ENCODE measurements at places on chromosomes 2 and 18. TPM values are rescaled to one million over a fixed set of nuclear protein-coding genes. Genes with fewer than 3 reads are reported as not detected.

Gene CNGA3
- total RNA-seq, result under 0.01 TPM

Gene ATP6V1C2
- total RNA-seq, result under 0.01 TPM

Gene CHRND
- total RNA-seq, result not detected

Gene SAG
- total RNA-seq, result not detected

Gene PDCD1
- total RNA-seq, result not detected

Gene GPAT2
- total RNA-seq, result 3.9 TPM

Gene MYO5B
- total RNA-seq, result under 0.01 TPM

Gene NETO1
- total RNA-seq, result 0.26 TPM

Gene C2orf66
- total RNA-seq, result 0.26 TPM

Gene SERPINB3
- total RNA-seq, result not detected

Gene ABCG8
- not detected for total RNA-seq

Gene CCDC85A
- not detected for total RNA-seq

Gene CLEC4F
- not detected for total RNA-seq

Gene CDH2
- 2.0 TPM for total RNA-seq

- peaks cover 14% of the 10 kb centered on the region for H3K27me3 ChIP-seq
- no peak overlapping the region for H3K27ac ChIP-seq
- DNase-seq, result no peak
- no peak overlapping the region for H3K4me3 ChIP-seq
Measured at GRCh38 chr2:173862612-173863217, 102.5 kb downstream of the SP3 start.

- no peaks in the 10 kb centered on the region for H3K36me3 ChIP-seq
- H3K4me3 ChIP-seq, result no peak overlapping the region
- peaks cover 7% of the 10 kb centered on the region for H3K4me1 ChIP-seq
- no peak overlapping the region for H3K27ac ChIP-seq
Measured at GRCh38 chr2:179455824-179456223, 191.2 kb upstream of the SESTD1 start.

- no peak for DNase-seq
- H3K4me1 ChIP-seq, result no peaks in the 10 kb centered on the region
- no peaks in the 10 kb centered on the region for H3K27me3 ChIP-seq
- H3K36me3 ChIP-seq, result no peaks in the 10 kb centered on the region
- no peak overlapping the region for H3K4me3 ChIP-seq
Measured at GRCh38 chr2:3108710-3109702, 268.6 kb downstream of the EIPR1 start.

DNA sequence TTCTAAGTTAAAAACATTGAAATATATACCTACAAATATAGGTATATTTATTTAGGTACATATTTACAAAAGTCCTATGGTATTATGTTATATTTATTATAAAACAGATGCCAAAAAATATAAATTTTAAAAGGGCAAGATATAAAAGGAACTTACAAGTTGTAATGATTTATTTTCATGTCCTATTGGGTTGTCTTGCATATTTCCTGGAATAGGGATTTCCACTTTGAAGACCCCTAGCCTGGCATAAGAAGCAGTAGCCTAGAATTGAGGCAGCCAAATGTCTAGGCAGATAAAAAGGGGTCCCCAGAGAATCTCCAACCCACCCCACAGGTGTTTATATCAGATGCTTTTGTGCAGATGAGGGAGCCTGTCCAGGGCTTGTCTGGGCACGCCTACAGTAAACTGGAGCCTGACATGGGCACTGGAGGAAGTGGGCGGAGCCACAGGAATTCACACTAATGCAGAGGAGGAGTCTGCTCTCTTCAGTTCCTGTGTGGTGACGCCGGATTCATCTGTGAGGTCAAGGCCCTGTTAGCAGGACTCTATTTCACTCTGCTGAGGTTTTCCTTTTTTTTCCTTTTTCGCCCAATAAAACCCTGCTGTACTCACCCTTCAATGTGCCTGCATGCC, 1088.9 kb upstream of the PIK3C3 start:
- no peak overlapping the region for H3K4me3 ChIP-seq
- no peak overlapping the region for H3K27ac ChIP-seq
- no peak for DNase-seq
- H3K27me3 ChIP-seq, result no peaks in the 10 kb centered on the region
- H3K4me1 ChIP-seq, result peaks cover 2% of the 10 kb centered on the region

- no peak overlapping the region for H3K27ac ChIP-seq
- no peaks in the 10 kb centered on the region for H3K4me1 ChIP-seq
- H3K4me3 ChIP-seq, result no peak overlapping the region
- DNase-seq, result no peak
- no peaks in the 10 kb centered on the region for H3K36me3 ChIP-seq
Measured at GRCh38 chr2:145268931-145269330, 749.0 kb upstream of the ZEB2 start.

- no peak overlapping the region for H3K4me3 ChIP-seq
- no peaks in the 10 kb centered on the region for H3K36me3 ChIP-seq
- no peaks in the 10 kb centered on the region for H3K27me3 ChIP-seq
Measured at GRCh38 chr2:25125976-25126375, 42.4 kb downstream of the POMC start.

DNA sequence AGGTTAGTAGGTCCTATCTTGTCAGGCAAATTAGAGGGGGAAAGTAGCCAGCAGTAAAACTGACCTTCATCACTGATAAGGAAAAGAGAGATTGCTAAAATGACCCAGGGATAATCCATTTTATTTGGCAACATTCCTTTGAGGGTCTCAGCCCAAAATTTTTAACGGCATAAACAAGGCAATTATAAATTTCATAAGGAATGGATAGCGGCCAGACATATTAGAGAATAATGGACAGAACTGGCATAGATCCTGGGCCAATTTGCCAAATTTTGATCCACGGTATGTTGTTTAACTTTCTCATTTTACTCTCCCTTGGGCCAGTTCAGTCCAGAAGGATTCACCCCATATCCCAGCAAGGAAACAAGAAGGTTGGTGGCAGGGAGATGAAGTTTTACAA, 170.4 kb upstream of the BCL2L11 start:
- no peaks in the 10 kb centered on the region for H3K36me3 ChIP-seq
- peaks cover 14% of the 10 kb centered on the region for H3K27me3 ChIP-seq
- no peak for DNase-seq
- no peaks in the 10 kb centered on the region for H3K4me1 ChIP-seq
- no peak overlapping the region for H3K4me3 ChIP-seq
- no peak overlapping the region for H3K27ac ChIP-seq

DNA sequence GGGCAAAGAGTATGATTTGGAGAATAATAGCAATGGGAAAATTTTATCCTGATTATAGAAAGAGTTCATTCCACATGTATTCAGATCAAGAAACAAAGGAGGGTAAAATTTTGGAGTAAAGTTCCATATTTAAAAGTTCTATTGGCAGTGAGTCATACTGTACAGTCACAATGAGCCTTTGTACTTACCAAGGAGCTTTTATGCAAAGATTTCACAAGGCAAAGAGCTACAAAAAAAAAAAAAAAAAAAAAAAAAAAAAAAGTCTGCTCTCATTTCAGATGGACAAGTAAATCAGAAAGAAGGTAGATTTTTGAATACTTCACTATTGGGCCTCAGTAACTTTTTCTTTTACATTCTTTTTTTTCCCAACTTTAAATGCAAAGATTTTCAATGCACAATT, 1802.2 kb upstream of the PIK3C3 start:
- peak; percentile 53 for DNase-seq
- no peaks in the 10 kb centered on the region for H3K4me1 ChIP-seq
- no peak overlapping the region for H3K4me3 ChIP-seq
- no peaks in the 10 kb centered on the region for H3K27me3 ChIP-seq

- H3K4me1 ChIP-seq, result no peaks in the 10 kb centered on the region
- H3K36me3 ChIP-seq, result no peaks in the 10 kb centered on the region
- H3K27ac ChIP-seq, result no peak overlapping the region
Measured at GRCh38 chr2:32825291-32825712, 121.5 kb upstream of the LTBP1 start.

- no peak overlapping the region for H3K4me3 ChIP-seq
- no peaks in the 10 kb centered on the region for H3K27me3 ChIP-seq
- peak; percentile 74 for DNase-seq
- peaks cover 21% of the 10 kb centered on the region for H3K4me1 ChIP-seq
Measured at GRCh38 chr2:9655441-9656269, 24.9 kb upstream of the YWHAQ start.

DNA sequence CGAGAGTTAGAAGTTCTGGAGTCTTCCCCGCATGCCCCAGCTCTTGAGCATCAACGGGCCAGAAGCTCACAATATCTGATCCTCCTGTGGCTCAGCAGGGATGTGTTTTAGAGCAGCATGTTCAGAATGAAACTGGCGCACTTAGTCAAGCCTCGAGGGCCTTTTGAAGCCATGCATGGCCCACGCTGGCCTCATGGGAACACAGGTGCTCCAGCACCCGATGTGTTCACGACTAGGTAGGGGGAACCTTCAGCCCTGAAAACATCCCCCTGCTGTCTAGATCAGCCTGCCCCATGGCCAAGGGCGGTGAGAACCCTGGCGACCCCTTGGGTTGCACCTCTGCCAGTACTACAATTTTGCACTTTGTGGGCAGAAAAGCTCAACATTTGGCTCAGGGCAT, 32.8 kb downstream of the MSH6 start:
- H3K4me3 ChIP-seq, result no peak overlapping the region
- no peak overlapping the region for H3K27ac ChIP-seq
- no peaks in the 10 kb centered on the region for H3K36me3 ChIP-seq
- H3K4me1 ChIP-seq, result peaks cover 4% of the 10 kb centered on the region
- H3K27me3 ChIP-seq, result no peaks in the 10 kb centered on the region
- DNase-seq, result no peak

DNA sequence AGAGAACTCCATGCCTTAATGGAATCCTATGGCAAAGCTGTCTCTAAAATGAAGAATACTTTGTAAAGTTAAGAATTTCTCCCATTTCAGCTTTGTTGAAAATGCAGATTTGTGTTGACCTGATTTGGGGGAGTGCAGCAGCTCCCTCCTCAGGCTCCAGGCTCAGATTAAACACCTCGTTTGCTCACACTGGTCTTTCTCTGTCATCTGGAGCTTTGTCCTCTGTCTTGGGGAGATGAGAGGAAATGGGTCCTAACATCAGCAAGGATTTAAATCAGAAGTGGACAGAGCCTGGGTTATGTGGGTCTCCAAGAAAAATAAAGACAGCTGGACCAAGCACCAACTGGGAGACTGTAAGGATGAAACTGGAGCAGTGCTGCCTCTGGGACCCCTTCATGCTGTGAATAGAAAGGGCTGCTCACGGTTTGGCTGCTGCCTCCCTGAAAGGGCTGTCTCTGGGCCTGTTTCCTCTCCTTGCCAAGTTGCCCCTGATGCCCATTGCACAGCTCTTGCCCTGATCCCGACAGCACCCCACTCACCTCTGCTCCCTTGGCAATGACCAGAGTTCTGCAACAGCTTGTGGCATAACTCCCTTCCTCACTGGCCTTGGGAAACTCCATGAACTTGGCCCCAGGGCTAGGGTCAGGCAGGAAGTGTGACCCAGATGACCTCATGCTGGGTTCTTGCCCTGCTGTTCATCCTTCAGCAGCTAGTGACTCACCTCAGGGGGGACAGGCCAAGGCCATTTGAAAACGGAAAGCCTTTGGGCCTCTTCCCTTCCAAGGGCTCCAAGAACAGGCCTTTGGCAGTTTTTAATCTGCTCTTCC, 197.2 kb downstream of the CYP26B1 start:
- no peaks in the 10 kb centered on the region for H3K27me3 ChIP-seq
- no peaks in the 10 kb centered on the region for H3K36me3 ChIP-seq
- H3K4me3 ChIP-seq, result no peak overlapping the region
- no peak overlapping the region for H3K27ac ChIP-seq
- DNase-seq, result no peak
- peaks cover 4% of the 10 kb centered on the region for H3K4me1 ChIP-seq

GRCh38 chr2:8116661-8117060, 565.2 kb upstream of the ID2 start:
- no peaks in the 10 kb centered on the region for H3K36me3 ChIP-seq
- no peak for DNase-seq
- no peaks in the 10 kb centered on the region for H3K4me1 ChIP-seq
- no peak overlapping the region for H3K4me3 ChIP-seq
- H3K27me3 ChIP-seq, result no peaks in the 10 kb centered on the region

DNA sequence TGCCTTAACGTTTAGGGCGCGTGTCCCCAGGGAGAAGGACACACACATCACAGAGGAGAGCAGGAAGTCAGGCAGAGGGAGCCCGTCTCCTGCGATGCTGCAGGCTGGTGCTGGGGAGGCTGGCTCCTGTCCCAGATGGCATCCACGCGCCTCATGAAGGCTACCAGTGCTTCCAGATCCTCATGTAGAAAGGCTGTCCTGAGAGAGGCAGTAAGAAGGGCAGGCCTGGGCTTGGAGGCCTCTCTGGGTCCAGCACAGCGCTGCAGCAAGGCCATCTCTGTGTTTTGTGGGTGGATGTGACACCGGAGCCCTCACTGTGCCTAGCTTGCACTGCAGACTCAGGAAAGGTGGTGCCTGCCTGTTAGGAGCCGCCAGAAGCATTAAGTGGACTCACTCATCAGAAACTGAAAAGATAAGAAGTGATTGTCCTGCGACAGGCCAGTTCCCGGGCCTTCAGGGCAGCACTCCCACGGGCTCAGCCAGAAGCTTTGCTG, 62.7 kb downstream of the FAM168B start:
- no peaks in the 10 kb centered on the region for H3K4me1 ChIP-seq
- no peaks in the 10 kb centered on the region for H3K36me3 ChIP-seq
- H3K27me3 ChIP-seq, result peaks cover 9% of the 10 kb centered on the region

GRCh38 chr2:8984855-8985254, 18.6 kb downstream of the MBOAT2 start:
- no peaks in the 10 kb centered on the region for H3K27me3 ChIP-seq
- H3K4me1 ChIP-seq, result peaks cover 10% of the 10 kb centered on the region
- H3K27ac ChIP-seq, result no peak overlapping the region
- DNase-seq, result no peak
- no peaks in the 10 kb centered on the region for H3K36me3 ChIP-seq

GRCh38 chr2:393711-394696, 106.1 kb upstream of the ALKAL2 start:
- no peak overlapping the region for H3K4me3 ChIP-seq
- H3K27ac ChIP-seq, result no peak overlapping the region
- H3K4me1 ChIP-seq, result no peaks in the 10 kb centered on the region
- no peaks in the 10 kb centered on the region for H3K27me3 ChIP-seq
- no peaks in the 10 kb centered on the region for H3K36me3 ChIP-seq

- H3K36me3 ChIP-seq, result no peaks in the 10 kb centered on the region
- no peak overlapping the region for H3K4me3 ChIP-seq
- peak; percentile 80 for DNase-seq
- no peaks in the 10 kb centered on the region for H3K27me3 ChIP-seq
- H3K4me1 ChIP-seq, result peaks cover 8% of the 10 kb centered on the region
Measured at GRCh38 chr2:45812011-45812500, 160.6 kb downstream of the PRKCE start.

GRCh38 chr18:6488956-6489355, 74.2 kb upstream of the L3MBTL4 start:
- no peak overlapping the region for H3K27ac ChIP-seq
- DNase-seq, result no peak

GRCh38 chr2:119691651-119692245, 12.7 kb downstream of the TMEM177 start:
- no peak for DNase-seq
- H3K4me1 ChIP-seq, result peaks cover 9% of the 10 kb centered on the region
- no peaks in the 10 kb centered on the region for H3K36me3 ChIP-seq
- no peaks in the 10 kb centered on the region for H3K27me3 ChIP-seq
- no peak overlapping the region for H3K4me3 ChIP-seq

- H3K4me1 ChIP-seq, result no peaks in the 10 kb centered on the region
- no peak overlapping the region for H3K27ac ChIP-seq
- H3K27me3 ChIP-seq, result peaks cover 2% of the 10 kb centered on the region
- no peaks in the 10 kb centered on the region for H3K36me3 ChIP-seq
- H3K4me3 ChIP-seq, result no peak overlapping the region
Measured at GRCh38 chr2:1830936-1831619, 86.8 kb upstream of the PXDN start.

- H3K27me3 ChIP-seq, result no peaks in the 10 kb centered on the region
- no peaks in the 10 kb centered on the region for H3K4me1 ChIP-seq
- H3K36me3 ChIP-seq, result no peaks in the 10 kb centered on the region
- no peak overlapping the region for H3K4me3 ChIP-seq
- peak; percentile 81 for DNase-seq
Measured at GRCh38 chr2:205835251-205835791, 153.0 kb downstream of the NRP2 start.
